ENCODE measurements at places on chromosomes 13 and 19.
A peak's percentile ranks its signal among the peaks of the same experiment; 100 is the strongest.

- no peak for DNase-seq
These were observed 89.6 kb upstream of the SPRY2 start for GRCh38 chr13:80430561-80430960.

DNA sequence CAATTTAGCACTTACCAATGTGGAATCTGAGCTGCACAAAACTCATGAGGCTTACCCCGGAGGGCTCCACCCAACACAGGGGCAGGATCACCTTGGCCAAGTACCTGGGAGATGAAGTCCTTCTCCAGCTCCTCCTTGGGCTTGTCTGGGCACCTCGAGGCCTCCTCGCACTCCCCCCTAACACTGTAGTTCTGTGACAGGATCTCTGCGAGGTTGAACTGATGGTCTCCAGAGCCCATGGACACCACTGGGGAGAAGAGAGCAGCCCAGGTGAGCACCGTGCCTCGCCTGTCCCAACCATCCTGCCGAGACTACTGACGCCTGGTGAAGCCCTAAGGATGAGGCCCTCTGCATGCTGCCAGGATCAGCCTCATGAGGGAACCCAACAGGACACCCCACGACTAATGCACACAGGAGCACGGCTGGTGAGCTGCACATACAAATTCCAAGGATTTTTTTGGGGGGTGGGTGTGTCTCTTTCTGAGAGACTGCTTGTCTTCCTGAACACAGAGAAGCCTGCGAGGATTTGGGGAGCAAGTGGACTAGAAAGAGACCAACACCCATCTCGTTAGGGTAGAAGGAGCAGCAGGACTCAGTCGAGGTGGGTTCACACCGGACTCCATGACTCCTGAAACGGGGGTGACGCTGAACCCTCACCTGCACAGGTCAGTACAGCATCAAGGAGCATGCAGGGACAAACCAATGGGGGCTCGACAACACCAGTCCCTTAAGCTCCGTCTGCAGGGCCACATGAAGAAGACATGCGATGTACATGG is 10.1 kb downstream of the MIER2 start:
- DNase-seq = no peak

DNA sequence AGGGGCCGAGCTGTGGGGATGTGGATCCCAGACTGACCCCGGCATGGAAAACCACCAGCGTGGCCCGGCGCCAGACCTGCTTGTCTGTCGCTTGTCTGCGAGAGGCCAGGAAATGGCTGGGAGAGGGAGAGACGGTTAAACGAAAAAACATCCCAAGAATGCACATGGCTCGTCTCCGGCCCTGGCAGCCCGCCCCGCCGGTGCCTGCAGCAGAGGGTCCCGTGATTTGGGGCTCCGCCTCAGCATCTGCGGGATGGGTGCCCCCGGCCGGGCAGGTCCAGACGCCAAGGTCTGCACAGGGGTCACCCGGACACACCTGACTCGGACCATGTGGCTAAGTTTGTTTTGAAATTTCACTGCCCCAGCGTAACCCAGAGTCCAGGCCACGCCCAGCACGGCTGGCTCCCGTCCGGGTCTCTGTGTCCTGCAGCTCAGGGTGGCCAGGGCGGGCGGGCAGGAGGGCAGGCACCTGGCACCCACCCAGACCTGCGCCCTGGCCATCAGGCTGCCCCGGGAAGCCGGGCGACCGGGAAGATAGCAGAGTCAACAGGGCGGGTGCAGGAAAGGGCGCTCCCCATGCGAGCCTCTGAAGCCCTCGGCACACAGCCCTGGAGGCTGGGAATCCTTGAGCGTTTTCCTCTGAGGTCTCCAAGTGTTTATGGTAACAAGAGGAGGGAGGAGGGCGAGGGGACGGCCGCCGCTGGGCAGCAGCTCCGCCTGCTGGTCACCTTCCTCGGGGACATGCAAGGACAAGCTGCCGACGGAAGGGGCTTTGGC is 103.2 kb downstream of the GADD45B start:
- DNase-seq = peak; percentile 33

GRCh38 chr13:37596805-37597204 is 1.8 kb downstream of the POSTN start:
- DNase-seq = no peak

- DNase-seq = no peak
These were observed 442 bp downstream of the REXO1 start for GRCh38 chr19:1847684-1848398.

Data from stimulated activated CD8-positive, alpha-beta memory T cell treated with anti-CD3 and anti-CD28 coated beads, Interleukin-4, amount 100 ng/mL, for 4 hours (primary cell).